OCI-LY7 (cell line): ENCODE measurements at places on chromosomes 4 and X. TPM values are rescaled to one million over a fixed set of nuclear protein-coding genes. Genes with fewer than 3 reads are reported as not detected.

GRCh38 chr4:174265916-174266315, 17.6 kb downstream of the FBXO8 start:
- DNase-seq = no peak

- no peak for DNase-seq
Measured at GRCh38 chrX:2342874-2343273, 157.9 kb downstream of the DHRSX start.

GRCh38 chrX:6980981-6981380, 166.5 kb upstream of the STS start:
- no peak for DNase-seq

GRCh38 chr4:125397226-125397625, 82.5 kb downstream of the FAT4 start:
- DNase-seq = no peak

Gene USP17L11
- not detected in 2 replicates for total RNA-seq
